ENCODE measurements at places on chromosomes 11 and 22.
A peak's percentile ranks its signal among the peaks of the same experiment; 100 is the strongest.

DNA sequence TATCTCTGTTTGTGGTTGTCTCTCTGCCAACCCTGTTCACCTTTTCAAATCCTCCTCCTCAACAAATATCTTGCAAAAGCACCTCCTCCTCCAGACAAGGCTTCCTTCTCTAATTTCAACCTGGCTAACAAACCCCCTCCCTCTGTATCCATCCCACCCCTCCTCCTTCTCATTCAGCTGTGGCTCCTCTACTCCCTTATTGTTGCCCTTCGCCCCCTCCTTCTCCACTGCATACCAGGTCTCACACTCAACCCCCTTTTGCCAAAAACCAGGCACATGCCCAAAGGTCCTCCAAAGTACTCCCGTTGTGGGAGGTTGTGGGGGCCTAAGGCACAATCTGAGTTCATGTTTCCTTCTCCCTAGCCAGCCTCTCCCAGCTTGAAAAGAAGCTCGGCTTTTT lies 110.6 kb downstream of the JRKL start:
- DNase-seq, result no peak

DNA sequence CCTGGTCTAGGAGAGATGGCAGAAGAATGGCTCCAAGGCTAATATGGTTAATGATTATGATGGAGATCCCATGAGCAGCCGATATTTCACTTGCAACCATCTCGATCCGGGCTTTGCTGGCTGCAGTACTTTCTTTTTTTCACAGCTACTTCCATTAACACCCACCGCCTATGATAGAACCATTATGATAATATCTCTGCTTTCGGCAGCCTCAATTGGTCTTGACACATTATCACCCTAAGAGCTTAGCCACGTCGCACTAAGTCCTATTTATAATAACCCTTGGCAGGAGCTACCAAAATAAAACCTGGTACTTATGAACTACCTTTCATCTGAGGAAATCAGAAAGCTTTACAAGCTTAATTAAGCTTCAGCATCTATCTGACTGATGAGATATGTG lies 7.6 kb upstream of the FJX1 start:
- DNase-seq, result no peak

GRCh38 chr22:29205594-29206371 lies at the start of gene EMID1:
TSS of gene EMID1 (plus strand) at chr22:29205896. CDS start at chr22:29206039, 143 bp downstream.
- DNase-seq, result peak; percentile 27

GRCh38 chr11:113314065-113314388 lies 356 bp upstream of the TTC12 start:
- DNase-seq, result no peak

GRCh38 chr22:35330258-35330861 lies 30.7 kb downstream of the TOM1 start:
- DNase-seq, result peak; percentile 55

DNA sequence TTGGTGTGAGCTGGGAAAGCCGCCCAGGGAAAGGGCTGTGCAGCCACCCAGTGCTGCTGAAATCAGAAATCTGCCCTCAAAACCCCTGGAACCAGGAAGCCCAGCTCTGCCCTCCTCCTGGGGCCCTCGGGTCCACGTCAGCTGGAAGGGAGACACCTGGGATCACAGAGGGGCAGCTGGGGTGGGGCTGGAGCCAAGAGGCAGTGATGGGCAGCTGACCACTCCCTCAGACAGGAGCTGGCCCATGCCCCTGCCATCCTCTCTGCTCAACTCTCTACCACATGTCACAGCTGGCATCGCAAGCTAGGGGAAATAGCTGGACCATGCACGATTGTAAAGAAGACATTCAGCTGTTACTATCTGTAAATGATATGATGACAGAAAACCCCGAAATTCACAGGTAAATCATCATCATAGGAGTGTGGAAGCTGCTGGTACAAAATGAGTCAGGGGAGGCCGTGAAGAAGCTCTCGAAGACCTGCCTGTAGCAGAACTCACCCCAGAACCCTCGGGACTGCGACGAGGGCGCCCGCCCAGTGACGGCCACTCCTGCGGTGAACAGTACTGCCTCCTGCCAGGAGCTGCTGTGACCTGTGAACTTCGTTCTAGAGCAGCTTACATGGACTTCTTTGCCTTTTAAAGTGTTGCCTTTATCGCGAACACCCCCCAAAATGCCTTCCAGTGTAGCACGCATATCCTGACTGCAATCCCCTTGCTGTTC lies 55.9 kb downstream of the CERK start:
- no peak for DNase-seq

GRCh38 chr11:29844031-29844430 lies 172.8 kb downstream of the KCNA4 start:
- no peak for DNase-seq

DNA sequence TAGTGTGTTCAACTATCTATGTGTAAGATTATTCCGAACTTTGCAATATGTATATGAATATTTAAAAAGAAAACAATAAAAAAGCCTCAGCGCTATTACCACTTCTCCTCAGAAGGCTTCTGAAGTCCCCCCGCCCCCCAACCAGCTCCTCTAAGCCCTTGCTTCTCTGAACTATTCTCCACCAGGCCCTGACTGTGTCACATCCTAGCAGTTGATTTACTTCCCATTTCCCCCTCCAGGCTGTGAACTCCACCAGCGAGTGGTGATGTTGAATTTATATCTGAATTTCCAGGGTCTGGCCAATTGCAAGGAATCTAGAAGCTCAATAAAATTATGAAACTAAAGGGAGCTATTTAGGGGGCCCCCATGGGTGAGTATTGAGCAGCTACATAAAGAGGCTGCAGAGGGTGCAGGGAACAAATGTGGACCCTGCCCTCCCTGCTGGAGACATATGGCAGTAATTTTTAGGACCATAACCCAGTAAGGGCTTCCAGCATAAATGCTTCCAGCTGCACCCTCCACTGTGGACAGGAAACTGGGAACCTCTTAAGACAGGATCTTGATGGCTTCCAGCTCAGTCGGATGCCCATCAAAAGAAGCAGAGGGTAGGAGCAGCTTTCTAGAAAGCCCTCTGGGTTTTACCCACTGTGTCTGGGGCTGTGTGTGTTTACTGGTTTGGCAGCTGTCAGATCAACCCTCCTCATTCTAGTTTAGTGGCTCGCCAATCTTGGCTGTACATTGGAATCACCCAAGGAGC lies 81.4 kb downstream of the TIMP3 start:
- no peak for DNase-seq

GRCh38 chr11:70487160-70487559 lies 88.8 kb downstream of the CTTN start:
- no peak for DNase-seq

- DNase-seq, result no peak
These were observed 57.7 kb downstream of the TEAD1 start for GRCh38 chr11:12731841-12732336.

DNA sequence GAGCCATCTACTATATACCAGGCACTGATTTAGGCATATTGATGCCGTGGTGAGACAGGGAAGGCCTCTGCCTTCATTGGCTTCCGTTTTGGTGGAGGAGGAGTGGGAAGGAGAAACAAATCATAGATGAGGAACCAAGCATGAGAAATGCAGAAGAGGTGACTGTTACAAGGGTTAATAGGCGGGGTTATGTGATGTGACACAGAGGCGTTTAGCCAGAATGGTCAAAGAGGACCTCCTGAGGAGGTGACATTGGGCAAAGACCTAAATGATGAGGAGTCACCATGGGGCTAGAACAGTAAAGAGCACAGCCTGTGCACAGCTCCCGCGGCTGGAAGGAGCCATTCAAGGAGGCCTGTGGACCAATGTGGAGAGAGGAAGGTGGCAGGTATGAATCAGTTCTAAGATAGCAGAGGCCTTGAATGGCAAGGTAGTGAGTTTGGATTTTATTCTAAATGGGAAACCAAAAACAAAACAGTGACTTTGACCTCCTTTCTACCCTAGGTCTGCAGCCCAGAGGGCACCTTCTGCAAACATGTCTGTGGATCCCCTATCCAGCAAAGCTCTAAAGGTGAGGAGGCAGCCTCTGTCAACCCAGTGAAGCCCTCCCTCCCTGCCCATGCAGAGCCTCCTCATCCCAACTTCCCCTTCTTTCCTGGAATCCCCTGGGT lies 11.7 kb downstream of the MAFF start:
- no peak for DNase-seq

DNA sequence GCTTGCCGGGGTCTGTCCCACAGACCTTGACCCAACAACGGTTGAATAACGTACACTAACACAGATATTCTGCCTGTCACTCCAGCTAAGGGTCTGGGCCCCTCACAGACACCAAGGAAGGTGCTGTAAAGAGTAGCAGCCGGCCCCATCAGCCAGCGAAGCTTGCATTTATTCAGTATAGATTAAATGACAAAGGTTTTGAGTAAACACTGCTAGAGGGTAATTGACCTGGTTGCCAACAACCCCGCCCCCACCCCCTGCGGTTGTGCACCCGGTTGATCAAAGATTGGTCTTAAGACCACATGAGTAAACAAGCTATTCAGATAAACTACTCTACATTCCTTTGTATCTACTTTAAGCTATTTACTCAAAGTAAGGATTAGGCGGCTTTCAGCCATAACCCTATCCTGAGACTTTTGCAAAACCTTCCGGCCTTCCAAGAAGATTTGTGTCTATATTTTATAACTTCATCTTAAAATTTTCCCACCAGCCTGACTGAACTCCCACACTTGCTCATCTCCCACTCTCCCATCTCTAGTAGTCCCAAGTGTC lies 4.8 kb upstream of the CKAP5 start:
- DNase-seq, result no peak

GRCh38 chr11:110430267-110431050 lies 711 bp downstream of the FDX1 start:
- DNase-seq, result peak; percentile 9

- peak; percentile 42 for DNase-seq
These were observed 2.8 kb upstream of the LZTR1 start for GRCh38 chr22:20979243-20979809.

GRCh38 chr11:62539238-62539925 lies 7.2 kb downstream of the AHNAK start:
- DNase-seq, result no peak

- DNase-seq, result no peak
These were observed 154.2 kb downstream of the DLG2 start for GRCh38 chr11:85472953-85473352.

- no peak for DNase-seq
These were observed 39.7 kb downstream of the MYO7A start for GRCh38 chr11:77167791-77168190.

GRCh38 chr11:61955422-61956135 lies 5.4 kb downstream of the BEST1 start:
- no peak for DNase-seq

DNA sequence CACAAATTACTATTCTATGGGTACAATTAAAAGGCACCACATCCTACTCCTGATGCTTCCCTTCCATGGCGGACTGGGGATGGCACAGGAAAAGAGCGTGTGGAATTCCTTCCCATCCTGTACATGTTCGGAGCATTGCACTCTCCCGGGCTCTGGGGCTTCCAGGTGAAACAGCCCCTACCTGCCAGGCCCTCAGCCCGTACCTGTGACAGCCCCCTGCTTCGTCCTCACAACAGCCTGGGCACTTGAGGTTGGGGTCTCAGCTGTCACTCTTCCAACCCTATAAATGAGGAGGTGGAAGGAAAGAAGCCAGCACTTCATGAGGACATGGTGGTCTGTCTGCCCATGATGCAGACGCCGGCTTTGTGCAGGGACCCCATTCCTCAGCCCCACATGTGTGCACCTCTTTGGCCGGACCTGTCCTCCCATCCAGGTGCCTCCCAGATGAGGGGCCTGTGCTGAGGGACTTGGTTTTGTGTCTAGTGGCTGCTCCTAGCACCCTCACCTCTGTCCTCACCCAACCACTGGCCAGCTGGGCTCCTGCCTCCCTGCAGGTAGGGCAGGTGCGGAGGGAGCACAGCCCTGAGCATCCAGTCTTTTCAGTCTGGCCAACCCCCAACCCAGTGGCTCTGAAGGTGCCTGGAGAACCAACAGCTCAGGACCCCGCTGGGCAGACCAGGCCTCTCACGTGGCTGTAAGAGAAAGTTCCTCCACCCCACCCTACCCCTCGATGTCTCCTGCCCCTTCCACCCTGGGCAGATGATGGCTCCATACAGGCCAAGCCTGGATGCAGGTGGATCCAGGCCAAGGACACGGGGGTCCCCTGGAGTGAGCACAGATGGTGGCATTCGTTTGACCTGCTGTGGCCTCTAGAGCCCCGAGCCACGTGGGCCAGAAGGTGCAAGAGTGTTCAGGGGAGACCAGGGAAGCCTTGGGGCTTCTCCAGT lies 23.4 kb upstream of the WNT7B start:
- no peak for DNase-seq

- DNase-seq, result no peak
These were observed 13.9 kb downstream of the DUSP8 start for GRCh38 chr11:1557904-1558774.

DNA sequence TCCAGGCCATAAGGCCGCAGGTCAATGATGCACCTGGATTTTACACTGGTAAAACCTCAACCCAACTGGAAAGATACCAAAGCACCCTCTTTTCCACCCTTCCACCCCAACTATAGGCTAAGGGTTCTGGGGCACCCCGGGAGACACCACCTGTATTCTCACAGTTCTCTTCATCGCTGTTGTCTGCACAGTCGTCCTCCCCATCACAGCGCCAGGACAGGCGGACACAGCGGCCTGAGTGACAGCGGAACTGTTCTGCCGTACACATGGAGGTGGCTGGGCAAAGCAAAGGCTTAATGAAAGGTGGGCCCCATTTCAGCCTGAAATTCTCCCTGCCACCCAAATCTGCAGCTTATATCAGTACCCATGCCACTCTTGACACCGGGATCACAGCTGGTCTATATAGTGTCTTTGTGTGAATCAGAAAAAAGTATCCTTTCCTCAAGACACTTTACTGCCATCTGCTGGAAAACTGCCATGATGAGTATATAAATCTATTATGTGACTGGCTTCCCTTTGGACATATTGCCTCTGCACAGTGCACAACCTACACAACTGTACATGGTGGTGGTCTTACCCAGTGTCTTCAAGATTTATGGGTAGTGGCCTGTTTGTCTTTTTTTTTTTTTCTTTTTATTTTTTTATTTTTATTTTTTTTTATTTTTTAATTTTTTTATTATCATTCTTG lies 21.5 kb downstream of the LRP4 start:
- DNase-seq, result no peak

- peak; percentile 80 for DNase-seq
These were observed 3.6 kb downstream of the FIBP start for GRCh38 chr11:65884716-65885092.

DNA sequence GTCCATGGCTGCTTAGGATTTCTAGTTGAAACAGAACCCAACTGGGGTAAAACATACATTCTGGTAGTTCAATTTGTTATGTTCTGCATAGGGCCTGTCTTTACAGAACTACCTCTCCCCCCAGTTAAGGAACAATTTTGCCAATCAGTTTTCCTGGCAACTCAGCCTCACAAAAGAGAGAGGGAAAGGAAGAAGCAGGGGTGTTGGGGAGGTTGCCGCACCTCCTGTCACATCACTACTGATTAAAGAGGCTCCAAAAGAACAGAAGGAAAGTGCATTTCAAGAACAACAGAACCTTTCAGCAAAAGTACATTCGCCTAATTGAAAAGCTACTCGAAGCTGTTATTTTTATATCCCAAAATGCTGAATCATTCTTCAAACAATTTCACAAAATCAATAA lies 217.6 kb downstream of the CADM1 start:
- DNase-seq, result no peak
